Activated CD8-positive, alpha-beta memory T cell treated with anti-CD3 and anti-CD28 coated beads for 1 hour (primary cell): ENCODE measurements at places on chromosomes 11 and 22.
A peak's percentile ranks its signal among the peaks of the same experiment; 100 is the strongest.

GRCh38 chr11:2525941-2526807 lies 81.4 kb downstream of the KCNQ1 start:
- DNase-seq = no peak

GRCh38 chr11:20310596-20311394 lies 52.7 kb upstream of the HTATIP2 start:
- no peak for DNase-seq

DNA sequence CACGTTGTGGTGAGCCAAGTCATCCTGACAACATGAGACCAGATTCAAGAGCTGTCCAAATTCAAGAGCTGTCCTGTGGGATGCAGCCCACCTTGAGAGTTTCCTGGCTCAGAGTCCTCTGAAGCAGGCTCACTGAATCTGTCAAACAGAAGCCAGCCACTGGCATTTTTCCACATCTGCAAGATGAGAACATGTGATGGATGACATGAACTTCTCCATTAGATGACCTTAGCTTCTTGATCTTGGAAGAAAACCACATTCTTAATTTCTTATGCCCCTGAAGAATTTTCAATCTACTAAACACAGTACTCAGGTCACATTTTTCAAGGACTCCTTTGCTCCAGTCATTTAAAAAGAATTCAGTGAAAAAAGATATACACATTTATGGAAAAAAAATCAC lies 291.0 kb downstream of the GUCY1A2 start:
- no peak for DNase-seq

DNA sequence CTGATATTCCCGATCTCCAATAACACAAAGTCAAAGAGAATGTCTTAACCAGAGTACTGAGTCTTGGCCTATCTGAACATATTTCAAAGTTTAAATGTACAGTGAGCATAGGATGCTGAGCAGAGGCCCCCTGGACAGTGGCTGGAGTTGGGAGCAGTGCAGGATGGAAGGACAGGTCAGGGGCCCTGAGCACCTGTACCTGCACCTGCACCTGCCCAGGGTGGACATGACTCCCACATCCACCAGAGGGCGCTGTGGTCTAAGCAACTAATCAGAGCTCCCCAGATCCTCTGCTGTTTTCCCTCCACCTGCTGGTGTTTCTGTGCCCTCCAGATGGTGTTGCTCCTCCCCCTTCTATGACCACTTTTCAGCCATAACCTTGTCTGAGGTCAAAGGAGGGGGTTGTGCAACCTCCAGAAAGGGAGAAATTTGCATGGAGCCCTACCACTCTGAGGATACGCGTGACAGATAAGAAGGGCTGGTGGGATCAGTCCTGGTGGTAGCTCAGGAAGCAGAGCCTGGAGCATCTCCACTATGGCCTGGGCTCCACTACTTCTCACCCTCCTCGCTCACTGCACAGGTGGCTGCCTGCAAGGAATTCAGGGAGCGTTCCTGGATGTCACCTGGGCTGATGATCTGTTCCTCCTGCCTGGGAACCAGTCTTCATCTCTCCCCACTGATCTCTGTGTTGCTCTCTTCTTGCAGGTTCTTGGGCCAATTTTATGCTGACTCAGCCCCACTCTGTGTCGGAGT lies 49.1 kb upstream of the VPREB1 start:
- DNase-seq = peak; percentile 81

DNA sequence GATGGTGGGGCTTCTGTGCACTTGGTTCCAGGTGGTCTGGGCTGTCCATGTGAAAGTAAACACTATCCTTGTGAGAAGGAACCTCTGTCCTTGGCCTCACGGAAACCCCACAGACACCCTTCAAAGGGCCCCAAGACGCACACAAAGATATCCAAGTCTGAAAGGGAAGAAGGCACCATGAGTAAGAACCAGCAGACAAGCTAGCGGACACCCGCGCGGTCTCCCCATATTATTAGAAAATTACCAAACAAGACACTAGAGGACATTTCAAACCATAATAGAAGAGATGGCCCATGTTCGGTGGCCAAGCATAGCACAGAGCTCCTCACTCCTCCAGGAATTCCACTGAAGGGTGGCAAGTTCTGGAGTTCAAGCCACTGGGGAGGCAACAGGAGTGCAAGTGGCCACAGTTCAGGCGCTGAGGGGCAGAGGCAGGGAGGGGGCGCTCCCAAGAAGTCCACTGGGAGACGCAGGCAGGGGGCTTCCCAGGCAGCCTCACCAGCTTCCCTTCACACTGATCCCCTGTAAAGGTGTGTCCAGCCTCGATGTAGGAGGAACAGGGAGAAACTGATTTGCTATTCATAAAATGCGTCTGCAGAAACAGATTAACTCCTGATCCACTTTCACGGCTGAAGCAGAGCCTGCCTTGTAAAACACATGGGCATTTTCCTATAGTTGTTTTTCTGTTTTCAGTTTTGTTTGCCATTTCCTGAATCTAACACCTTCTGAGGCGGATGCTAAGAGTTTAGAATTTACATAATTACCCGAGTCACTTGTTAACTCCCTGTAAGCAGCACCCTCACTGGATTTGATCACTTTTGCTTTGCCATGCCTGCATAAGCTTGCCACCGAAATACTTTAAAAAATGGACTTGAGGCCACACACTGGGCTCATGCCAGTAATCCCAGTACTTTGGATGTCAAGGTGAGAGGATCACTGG lies 9.1 kb upstream of the PPARA start:
- no peak for DNase-seq
